ENCODE measurements at places on chromosomes 3 and 15. TPM values are rescaled to one million over a fixed set of nuclear protein-coding genes. Genes with fewer than 3 reads are reported as not detected.

DNA sequence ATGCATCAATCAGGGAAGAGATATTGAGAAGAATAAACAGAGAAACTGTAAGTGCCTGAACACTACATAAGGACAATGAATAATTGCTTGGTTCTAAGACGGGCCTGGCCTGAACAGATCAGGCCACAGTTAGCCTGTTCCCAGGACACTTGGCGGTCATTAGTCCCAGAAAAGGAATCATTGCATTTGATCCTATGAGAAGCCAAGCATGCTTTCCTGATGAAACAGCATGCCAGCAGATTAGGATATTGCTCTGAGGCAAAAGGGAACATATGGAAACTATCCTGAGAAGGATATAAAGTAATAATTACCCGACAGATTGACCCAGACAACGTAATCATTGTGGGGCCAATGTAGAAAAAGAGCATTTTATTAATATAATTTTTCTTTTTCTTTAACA lies 51.9 kb downstream of the STRIT1 start:
- no peaks in the 10 kb centered on the region for H3K27me3 ChIP-seq
- no peak overlapping the region for H3K4me3 ChIP-seq
- no peak for DNase-seq
- no peaks in the 10 kb centered on the region for H3K36me3 ChIP-seq
- no peak overlapping the region for H3K27ac ChIP-seq

RBP2 gene
- not detected for total RNA-seq

DNA sequence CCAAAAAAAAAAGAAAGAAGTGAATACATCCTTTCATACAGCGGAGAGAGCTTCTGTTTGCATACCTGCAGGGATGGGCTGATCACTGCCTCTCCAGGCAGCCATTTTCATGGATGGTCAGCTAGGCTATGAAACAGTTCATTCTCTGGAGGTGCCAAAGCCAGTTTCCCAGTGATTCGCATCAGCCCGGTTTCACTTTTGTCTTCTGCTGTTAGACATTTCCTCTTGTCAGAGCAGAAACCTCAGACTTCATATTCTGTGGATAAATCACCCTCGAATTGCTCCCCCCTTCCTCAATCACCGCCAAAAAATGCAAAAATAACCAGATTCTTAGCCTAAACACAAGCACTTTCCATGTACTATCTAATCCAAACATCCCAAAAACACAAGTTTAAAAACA lies 225.6 kb downstream of the ADAMTS9 start:
- no peaks in the 10 kb centered on the region for H3K4me1 ChIP-seq
- no peaks in the 10 kb centered on the region for H3K27me3 ChIP-seq
- DNase-seq, result no peak
- no peak overlapping the region for H3K27ac ChIP-seq

- no peaks in the 10 kb centered on the region for H3K4me1 ChIP-seq
- no peak for DNase-seq
- H3K36me3 ChIP-seq, result no peaks in the 10 kb centered on the region
- no peak overlapping the region for H3K4me3 ChIP-seq
- H3K27ac ChIP-seq, result no peak overlapping the region
Observed at GRCh38 chr15:35886765-35887164, 340.8 kb upstream of the DPH6 start.

SAMMSON gene
- not detected for total RNA-seq

GRCh38 chr3:152909180-152909883 lies 74.4 kb downstream of the P2RY1 start:
- no peak overlapping the region for H3K27ac ChIP-seq
- no peak overlapping the region for H3K4me3 ChIP-seq
- no peaks in the 10 kb centered on the region for H3K27me3 ChIP-seq

- peaks cover 18% of the 10 kb centered on the region for H3K4me1 ChIP-seq
- H3K27me3 ChIP-seq, result no peaks in the 10 kb centered on the region
- no peak overlapping the region for H3K27ac ChIP-seq
- H3K4me3 ChIP-seq, result no peak overlapping the region
- H3K36me3 ChIP-seq, result no peaks in the 10 kb centered on the region
- DNase-seq, result no peak
Observed at GRCh38 chr3:172087602-172088580, 48.5 kb downstream of the FNDC3B start.

PCNP gene
- total RNA-seq, result 189 TPM

DNA sequence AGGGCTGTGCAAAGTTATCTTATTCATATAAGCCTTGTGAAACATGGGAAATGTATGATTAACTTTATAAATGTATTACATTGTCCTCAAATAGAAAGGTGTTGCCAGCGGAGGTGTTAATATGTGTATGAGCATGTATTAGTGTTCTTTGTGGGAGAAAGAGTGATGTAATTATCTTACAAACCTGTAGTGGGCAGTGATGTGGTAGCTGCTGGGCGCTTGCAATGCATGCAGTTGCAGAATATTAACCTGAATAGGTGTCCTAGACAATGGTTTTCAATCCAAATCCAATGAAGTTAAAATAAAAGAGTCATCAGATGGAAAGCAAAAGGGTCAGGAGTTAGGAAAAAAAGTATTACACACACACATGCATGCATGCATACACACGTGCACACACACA lies 881.3 kb upstream of the CADM2 start:
- no peaks in the 10 kb centered on the region for H3K36me3 ChIP-seq
- H3K4me1 ChIP-seq, result no peaks in the 10 kb centered on the region
- H3K27ac ChIP-seq, result no peak overlapping the region
- H3K27me3 ChIP-seq, result no peaks in the 10 kb centered on the region
- no peak overlapping the region for H3K4me3 ChIP-seq

DNA sequence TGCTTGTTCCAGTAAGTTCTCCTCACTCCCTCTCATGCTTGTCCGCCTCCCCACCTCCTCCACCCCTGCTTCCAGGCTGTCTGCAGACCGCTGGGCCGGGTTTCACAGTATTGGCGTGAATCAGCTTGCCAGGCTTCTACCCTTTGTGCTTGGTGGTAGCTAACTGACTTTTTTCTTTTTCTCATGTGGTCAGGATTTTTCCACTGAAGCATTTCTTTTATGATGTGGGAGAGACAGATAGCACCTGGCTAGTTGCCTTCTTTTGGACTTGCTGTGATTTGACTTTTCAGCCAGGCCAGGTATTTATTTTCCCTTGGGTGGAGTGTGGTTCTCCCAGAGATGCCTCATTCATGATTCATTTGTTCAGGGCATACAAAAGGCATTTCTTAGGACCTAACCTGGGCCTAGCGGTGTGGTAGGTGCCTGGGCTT lies 60.6 kb downstream of the ST6GAL1 start:
- no peak for DNase-seq
- H3K27ac ChIP-seq, result no peak overlapping the region
- no peaks in the 10 kb centered on the region for H3K27me3 ChIP-seq
- no peak overlapping the region for H3K4me3 ChIP-seq

MITF gene
- total RNA-seq, result 1.5 TPM

GRCh38 chr15:71612869-71613268 lies 197.5 kb upstream of the NR2E3 start:
- H3K4me3 ChIP-seq, result no peak overlapping the region
- no peaks in the 10 kb centered on the region for H3K36me3 ChIP-seq
- no peaks in the 10 kb centered on the region for H3K27me3 ChIP-seq
- no peak overlapping the region for H3K27ac ChIP-seq

- H3K4me3 ChIP-seq, result no peak overlapping the region
- no peak overlapping the region for H3K27ac ChIP-seq
- no peaks in the 10 kb centered on the region for H3K4me1 ChIP-seq
- H3K36me3 ChIP-seq, result no peaks in the 10 kb centered on the region
- no peaks in the 10 kb centered on the region for H3K27me3 ChIP-seq
- no peak for DNase-seq
Observed at GRCh38 chr3:170768334-170768801, 101.6 kb downstream of the RPL22L1 start.

RNF13 gene
- 63.3 TPM for total RNA-seq

SOX2 gene
- not detected for total RNA-seq

SLC15A2 gene
- 2.0 TPM for total RNA-seq

DNA sequence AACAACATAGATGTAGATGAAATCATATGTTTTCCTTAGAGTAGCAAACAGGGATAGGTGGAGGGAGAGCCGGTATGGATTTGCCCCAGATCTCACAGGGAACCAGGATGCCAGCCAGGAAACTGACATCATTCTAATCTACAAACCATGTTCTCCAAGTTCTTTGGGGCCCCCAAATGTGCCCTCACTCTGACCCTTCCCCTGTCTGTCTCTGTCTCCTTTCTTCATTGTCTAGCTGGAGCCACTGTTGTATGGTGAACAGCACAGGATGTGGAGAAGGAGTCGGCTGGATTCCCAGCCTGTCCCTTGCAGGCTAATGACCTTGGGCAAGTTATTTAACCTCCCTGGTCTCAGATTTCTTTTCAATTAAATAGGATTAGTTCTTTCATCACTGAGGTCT lies 962 bp downstream of the ATP13A5 start:
- DNase-seq, result no peak
- no peaks in the 10 kb centered on the region for H3K4me1 ChIP-seq
- no peaks in the 10 kb centered on the region for H3K27me3 ChIP-seq
- no peak overlapping the region for H3K4me3 ChIP-seq

DNA sequence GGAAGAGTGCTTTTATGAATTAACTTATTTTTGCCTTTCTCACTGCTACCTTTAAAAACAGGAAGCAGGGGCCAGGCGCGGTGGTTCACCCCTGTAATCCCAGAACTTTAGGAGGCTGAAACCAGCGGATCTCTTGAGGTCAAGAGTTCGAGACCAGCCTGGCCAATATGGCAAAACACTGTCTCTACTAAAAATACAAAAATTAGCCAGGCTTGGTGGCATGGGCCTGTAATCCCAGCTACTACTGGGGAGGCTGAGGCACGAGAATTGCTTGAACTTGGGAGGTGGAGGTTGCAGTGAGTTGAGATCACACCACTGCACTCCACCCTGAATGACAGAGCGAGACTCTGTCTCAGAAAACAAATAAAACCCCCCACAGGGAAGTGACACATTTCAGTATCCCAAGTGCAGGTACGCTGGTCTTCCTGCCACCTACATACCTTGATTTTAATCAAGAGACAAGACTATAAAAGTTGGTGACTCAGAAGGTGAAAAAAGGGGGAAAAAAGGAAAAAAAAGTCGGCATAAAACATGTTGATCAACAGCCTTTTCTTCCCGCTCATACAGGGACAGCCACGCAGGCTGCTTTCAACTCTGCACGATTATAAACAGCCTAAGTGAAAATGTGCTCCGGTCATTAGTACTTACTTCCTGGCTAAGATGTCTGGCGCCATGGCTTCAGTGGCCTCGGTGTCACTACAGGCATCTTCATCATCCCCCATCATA lies 18.8 kb downstream of the PPP1R2 start:
- H3K36me3 ChIP-seq, result peaks cover 23% of the 10 kb centered on the region
- H3K27ac ChIP-seq, result peak overlapping the region; percentile 49
- H3K27me3 ChIP-seq, result no peaks in the 10 kb centered on the region
- peaks cover 53% of the 10 kb centered on the region for H3K4me1 ChIP-seq
- H3K4me3 ChIP-seq, result no peak overlapping the region

GRCh38 chr3:171851660-171852058 lies 8.5 kb downstream of the TMEM212 start:
- H3K27ac ChIP-seq, result no peak overlapping the region
- H3K36me3 ChIP-seq, result no peaks in the 10 kb centered on the region
- no peak for DNase-seq

DNA sequence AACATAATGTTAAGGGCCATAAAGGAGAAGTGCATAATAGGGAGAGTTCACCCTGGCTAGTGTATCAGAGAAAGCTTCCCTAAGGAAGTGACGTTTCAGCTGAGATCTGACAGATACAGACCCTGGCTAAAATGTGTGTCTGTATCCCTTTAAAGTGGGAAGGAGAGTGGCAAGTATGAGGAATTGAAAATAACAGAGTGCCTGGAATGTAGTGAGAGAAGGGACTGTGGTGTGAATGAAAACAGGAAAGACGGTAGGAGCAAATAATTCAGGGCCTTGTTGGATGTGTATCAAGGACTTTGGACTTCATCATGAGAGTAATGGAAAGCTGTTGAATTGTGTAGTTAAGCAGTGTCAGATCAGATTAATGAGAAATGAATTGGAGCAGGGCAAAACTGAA lies 30.5 kb downstream of the NEO1 start:
- H3K4me3 ChIP-seq, result no peak overlapping the region
- H3K27me3 ChIP-seq, result no peaks in the 10 kb centered on the region
- H3K27ac ChIP-seq, result no peak overlapping the region
- no peaks in the 10 kb centered on the region for H3K4me1 ChIP-seq
- H3K36me3 ChIP-seq, result no peaks in the 10 kb centered on the region

- H3K27me3 ChIP-seq, result no peaks in the 10 kb centered on the region
- no peaks in the 10 kb centered on the region for H3K4me1 ChIP-seq
- H3K27ac ChIP-seq, result no peak overlapping the region
- no peak overlapping the region for H3K4me3 ChIP-seq
Observed at GRCh38 chr15:64023220-64023619, 23.1 kb downstream of the DAPK2 start.

CDHR4 gene
- total RNA-seq, result 0.17 TPM

FOXB1 gene
- 0.14 TPM for total RNA-seq

LRRC28 gene
- 19.2 TPM for total RNA-seq

LRRC31 gene
- not detected for total RNA-seq

GRCh38 chr15:51667478-51667877 lies 13.8 kb upstream of the SCG3 start:
- no peaks in the 10 kb centered on the region for H3K4me1 ChIP-seq
- DNase-seq, result no peak
- H3K36me3 ChIP-seq, result no peaks in the 10 kb centered on the region
- H3K27ac ChIP-seq, result no peak overlapping the region

DNA sequence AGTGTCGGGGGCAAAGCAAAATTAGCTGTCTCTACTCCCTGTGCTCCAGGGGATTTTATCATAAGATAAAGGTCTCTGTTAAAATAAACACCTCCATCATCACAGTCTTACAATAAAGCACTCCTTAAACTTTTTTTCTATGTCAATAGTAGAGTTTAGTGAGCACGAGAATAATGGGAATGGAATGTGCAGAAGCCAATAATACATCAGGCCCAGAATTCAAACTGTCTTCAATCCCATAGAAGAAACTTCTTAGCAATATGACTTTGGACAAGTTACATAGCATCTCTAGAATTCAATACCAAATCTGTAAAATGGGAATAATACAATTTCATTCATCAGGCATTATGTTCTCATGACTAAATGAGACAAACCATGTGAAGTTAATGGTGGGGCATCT lies 49.0 kb upstream of the EPHA3 start:
- H3K4me1 ChIP-seq, result no peaks in the 10 kb centered on the region
- H3K27ac ChIP-seq, result no peak overlapping the region
- no peaks in the 10 kb centered on the region for H3K27me3 ChIP-seq
- no peaks in the 10 kb centered on the region for H3K36me3 ChIP-seq

UBAP1L gene
- total RNA-seq, result 15.2 TPM

DNA sequence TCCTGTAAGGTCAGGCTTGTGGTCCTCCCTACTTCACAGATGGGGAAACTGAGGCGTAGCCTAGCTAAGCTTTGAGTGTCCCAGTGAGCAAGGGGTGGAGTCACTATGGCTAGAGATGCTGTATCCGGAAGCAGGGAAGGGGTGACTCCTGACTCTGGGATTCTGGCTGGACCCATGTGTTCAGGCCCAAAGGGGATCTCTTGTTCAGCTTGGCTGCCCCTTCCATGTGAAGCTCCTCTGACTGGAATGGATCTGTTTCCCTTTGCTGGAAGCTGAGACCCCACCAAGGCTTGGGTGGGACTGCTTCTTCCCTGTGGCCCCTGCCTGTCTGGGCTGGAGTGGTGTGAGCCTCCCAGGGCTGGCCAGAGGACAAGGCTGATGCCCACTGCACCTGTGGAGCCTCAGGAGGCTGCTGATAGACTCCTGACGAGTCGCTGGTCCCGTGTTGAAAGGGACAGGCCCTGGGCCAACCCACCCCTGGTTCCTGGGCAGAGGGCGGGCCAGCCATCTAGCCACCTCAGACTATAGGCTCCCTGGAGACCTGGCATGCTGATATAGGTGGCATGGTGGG lies 1.0 kb downstream of the MAPKAPK3 start:
- no peak for DNase-seq
- H3K27ac ChIP-seq, result peak overlapping the region; percentile 89
- H3K27me3 ChIP-seq, result no peaks in the 10 kb centered on the region
- peaks cover 84% of the 10 kb centered on the region for H3K4me1 ChIP-seq
- no peaks in the 10 kb centered on the region for H3K36me3 ChIP-seq
- H3K4me3 ChIP-seq, result peak overlapping the region; percentile 65
